ENCODE measurements at places on chromosomes 4 and X.

DNA sequence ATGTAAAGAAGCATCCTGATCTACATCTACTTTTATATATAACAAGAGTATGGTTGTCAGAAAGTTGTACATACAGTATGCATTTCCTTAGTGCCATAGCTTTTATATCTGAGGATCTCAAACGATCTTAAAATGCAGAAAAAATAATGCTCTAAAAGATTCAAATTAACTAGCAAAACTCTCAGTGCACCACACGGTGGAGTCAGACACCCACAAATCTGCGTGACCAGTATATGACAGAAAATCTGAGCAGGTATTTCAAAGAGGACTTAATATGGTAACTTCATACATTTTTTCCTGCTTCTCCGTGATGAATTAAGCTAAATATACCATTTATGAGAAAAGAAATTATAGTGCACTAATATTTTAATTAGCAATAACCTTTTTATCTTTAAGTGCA is 803.0 kb downstream of the DMD start:
- no peak for DNase-seq

DNA sequence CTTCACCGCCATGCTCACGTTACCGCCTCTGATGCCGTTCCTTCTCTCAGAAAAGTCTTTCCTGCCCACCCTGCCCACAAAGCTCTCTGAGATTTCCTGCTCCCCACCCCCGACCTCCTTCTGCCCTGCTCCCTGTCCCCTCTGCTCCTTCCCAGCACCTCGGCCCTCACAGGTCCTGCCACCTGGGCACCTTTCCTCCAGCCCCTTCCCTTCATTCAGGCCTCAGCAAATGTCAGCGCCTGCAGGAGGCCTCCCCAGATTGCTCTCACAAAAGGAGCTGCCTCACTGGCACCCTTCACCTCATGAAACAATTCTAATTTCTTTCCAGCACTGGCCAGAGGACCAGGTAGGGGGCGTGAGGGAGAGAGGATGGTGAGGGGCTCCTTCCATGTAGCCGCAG is 33.6 kb upstream of the MXD4 start:
- no peak for DNase-seq

DNA sequence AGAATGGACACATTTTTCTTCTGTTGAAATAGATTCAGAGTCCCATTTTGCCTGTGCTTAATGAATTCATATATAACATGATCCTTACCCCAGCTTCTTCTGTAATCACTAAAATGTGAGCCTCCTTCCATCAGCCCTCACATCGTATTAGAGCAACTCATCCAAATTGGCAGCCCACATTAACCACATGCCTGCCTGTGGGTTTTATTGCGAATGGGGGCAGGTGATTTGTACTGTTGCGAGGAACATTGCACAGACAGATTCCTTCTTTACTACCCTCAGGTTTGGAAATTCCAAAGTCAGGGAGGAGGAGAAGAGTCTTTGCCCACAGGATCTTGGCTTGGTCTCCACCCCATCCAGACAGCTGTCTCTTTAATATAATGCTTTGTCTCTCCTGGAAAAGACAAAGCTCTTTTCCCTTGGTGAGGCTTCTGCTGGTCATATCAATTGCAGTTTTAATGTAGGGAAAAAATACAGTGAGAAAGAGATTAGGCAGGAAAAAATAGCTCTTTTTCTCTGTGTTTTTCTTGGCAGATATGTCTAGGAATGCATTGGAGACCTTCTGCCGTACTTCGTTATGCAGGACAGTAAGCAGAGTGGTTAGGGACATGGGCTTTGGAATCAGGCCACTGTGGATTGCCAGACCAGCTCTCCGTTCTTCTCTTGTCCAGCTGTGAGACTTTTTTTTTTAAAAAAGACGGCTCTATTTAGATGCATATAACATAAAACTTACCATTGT is 371.2 kb downstream of the AFF2 start:
- DNase-seq, result peak; percentile 91

DNA sequence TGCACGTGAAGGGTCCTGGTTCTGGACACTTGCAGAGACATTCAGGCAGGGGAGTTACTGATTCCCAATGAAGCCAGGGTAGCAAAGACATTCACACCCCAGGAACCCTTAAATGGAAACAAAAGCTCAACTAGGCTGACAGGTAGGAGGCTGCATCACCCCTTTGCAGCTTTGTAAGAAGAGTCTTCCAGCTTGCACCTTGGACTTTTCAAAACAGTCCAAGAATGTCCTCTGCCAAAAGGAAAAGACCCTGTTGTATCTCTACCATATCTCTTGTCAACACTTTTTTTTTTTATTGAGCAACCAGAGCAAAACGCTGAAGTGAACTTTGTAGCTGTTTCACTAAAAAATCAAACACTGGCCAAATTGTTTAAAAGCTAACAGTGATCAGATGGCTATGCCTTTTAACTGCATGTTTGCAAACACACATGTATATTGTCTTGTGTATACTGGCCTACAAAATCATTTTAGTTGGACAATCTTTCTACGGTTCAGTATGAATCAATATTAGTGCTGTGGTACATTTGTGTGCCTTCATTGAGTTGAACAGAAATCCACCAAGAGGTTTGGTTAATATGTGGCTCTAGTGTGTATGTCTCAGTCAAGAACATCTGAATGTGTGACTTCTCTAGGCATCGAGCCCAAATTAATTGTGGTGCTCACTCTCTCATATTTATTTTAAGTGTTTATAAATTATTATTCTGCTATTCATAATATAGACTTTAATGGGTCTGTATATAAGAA is 18.5 kb upstream of the WWC2 start:
- DNase-seq, result no peak

DNA sequence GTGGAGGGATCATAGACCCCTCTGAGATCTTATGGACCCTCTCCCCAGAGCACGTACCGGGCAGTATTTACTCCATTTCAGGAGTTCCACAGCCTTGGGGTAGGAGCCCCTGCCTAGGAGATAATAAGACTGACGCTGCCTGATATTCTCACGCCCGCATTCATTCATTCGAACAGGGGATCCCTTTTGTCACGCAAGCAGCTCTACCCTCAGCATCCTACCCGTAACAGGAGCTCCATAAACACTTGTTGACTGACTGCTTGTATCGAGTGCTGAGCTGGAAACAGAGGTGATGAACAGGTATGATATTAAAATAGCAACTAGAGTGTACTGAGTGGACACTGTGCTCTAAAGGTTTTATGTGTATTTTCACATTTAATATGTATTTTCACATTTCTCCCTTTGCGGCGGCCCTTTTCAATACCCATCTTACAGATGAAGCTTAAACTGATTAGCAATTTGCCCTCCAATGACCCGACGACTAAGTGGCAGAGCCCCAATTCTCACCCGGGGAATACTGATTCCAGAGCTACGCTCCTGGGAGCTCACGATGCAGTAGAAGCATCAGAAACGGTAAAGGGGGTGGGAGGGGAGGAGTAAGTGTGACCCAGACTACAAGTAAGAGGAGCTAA is 888 bp downstream of the RAB28 start:
- no peak for DNase-seq

DNA sequence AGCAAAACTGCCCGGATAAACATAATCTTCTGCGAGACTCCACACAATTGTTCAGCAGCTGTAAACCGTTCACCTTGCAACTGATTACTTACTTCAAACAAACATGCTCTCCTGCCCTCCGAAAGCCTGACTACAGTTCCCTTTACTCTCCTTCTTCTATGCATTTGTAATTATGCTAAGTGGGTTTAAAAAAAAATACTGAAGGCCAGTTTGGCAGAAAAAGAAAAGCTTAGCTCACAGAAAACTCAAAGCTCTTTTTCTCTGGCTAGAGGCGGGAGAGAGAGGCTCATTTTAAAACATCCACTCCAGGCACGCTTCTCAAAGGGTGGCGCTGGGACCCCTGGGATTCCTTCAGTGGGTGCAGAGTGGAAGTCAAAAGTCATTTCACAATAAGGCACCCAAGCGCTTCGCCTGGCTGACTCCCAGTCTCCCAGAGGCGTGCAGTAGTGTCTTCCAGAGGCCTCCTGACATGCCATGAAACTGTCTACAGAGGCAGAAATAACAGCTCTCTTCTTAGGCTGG is 1.9 kb downstream of the DHRSX start:
- DNase-seq, result no peak

- DNase-seq, result no peak
These were observed 384.6 kb downstream of the PPP3CA start for GRCh38 chr4:100962698-100963097.

Data from fibroblast of skin of left biceps (primary cell).